ENCODE measurements at places on chromosomes 16 and 17. TPM values are rescaled to one million over a fixed set of nuclear protein-coding genes. Genes with fewer than 3 reads are reported as not detected.

GRCh38 chr17:16872351-16873173 lies 99.4 kb downstream of the TNFRSF13B start:
- H3K36me3 ChIP-seq: no peaks in the 10 kb centered on the region
- H3K4me1 ChIP-seq: no peaks in the 10 kb centered on the region
- no peak overlapping the region for H3K4me3 ChIP-seq
- no peak overlapping the region for H3K27ac ChIP-seq
- no peaks in the 10 kb centered on the region for H3K27me3 ChIP-seq

- DNase-seq: peak; percentile 55
- H3K4me3 ChIP-seq: no peak overlapping the region
- no peaks in the 10 kb centered on the region for H3K36me3 ChIP-seq
- H3K27me3 ChIP-seq: no peaks in the 10 kb centered on the region
- H3K27ac ChIP-seq: no peak overlapping the region
These were observed 131.0 kb downstream of the PRKCB start for GRCh38 chr16:23966597-23967394.

GRCh38 chr16:68434624-68435210 lies 13.6 kb downstream of the SMPD3 start:
- H3K36me3 ChIP-seq: no peaks in the 10 kb centered on the region
- H3K27me3 ChIP-seq: no peaks in the 10 kb centered on the region
- H3K27ac ChIP-seq: no peak overlapping the region
- no peak for DNase-seq

- H3K4me3 ChIP-seq: no peak overlapping the region
- no peaks in the 10 kb centered on the region for H3K36me3 ChIP-seq
- peaks cover 15% of the 10 kb centered on the region for H3K4me1 ChIP-seq
- no peaks in the 10 kb centered on the region for H3K27me3 ChIP-seq
These were observed 19.5 kb downstream of the ZNF652 start for GRCh38 chr17:49342575-49342936.

- no peak for DNase-seq
- no peaks in the 10 kb centered on the region for H3K36me3 ChIP-seq
- no peaks in the 10 kb centered on the region for H3K4me1 ChIP-seq
- H3K4me3 ChIP-seq: no peak overlapping the region
- no peak overlapping the region for H3K27ac ChIP-seq
These were observed 113.9 kb upstream of the FOXF1 start for GRCh38 chr16:86396422-86396821.

- no peak overlapping the region for H3K4me3 ChIP-seq
- no peak for DNase-seq
- no peaks in the 10 kb centered on the region for H3K36me3 ChIP-seq
These were observed 232.4 kb downstream of the IRX3 start for GRCh38 chr16:54053891-54054820.

- H3K27me3 ChIP-seq: no peaks in the 10 kb centered on the region
- DNase-seq: no peak
- H3K27ac ChIP-seq: no peak overlapping the region
- no peaks in the 10 kb centered on the region for H3K36me3 ChIP-seq
- no peaks in the 10 kb centered on the region for H3K4me1 ChIP-seq
These were observed 21.6 kb upstream of the EVPL start for GRCh38 chr17:76048711-76049110.

DNA sequence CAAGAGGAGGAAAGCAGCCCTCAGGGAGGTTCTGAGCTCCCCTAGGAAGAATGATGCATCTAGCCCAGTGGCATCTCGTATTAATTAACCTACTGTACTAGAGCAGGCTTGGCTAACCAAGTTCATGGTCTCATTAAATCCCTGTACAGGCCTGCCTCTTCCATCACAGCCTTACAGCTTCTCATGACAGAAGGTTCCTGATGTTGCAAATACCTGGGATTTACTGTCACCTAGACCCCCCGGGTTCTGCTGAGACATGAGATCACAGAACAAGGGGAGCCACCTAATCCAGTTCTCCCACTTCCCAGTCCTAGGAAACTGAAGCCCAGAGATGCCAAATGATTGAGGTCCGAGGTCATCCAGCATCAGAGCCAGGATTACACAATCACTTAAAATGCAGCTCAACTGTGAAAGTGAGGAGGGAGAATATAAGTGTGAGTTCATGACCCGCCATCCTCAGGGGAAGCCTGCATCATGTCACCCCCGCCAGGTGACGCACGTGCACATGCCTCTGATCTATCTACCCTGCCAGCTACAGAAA lies 23.9 kb downstream of the ACLY start:
- no peaks in the 10 kb centered on the region for H3K27me3 ChIP-seq
- no peak overlapping the region for H3K27ac ChIP-seq
- H3K4me1 ChIP-seq: peaks cover 3% of the 10 kb centered on the region
- peak; percentile 43 for DNase-seq
- no peaks in the 10 kb centered on the region for H3K36me3 ChIP-seq
- no peak overlapping the region for H3K4me3 ChIP-seq

- no peaks in the 10 kb centered on the region for H3K36me3 ChIP-seq
- H3K4me1 ChIP-seq: no peaks in the 10 kb centered on the region
- no peak overlapping the region for H3K4me3 ChIP-seq
- H3K27ac ChIP-seq: no peak overlapping the region
- no peaks in the 10 kb centered on the region for H3K27me3 ChIP-seq
These were observed 7.1 kb upstream of the SRRM2 start for GRCh38 chr16:2745116-2745890.

- H3K27ac ChIP-seq: no peak overlapping the region
- no peak overlapping the region for H3K4me3 ChIP-seq
- DNase-seq: no peak
- H3K4me1 ChIP-seq: peaks cover 5% of the 10 kb centered on the region
These were observed 699 bp upstream of the PVALEF start for GRCh38 chr17:81164371-81165245.

DNA sequence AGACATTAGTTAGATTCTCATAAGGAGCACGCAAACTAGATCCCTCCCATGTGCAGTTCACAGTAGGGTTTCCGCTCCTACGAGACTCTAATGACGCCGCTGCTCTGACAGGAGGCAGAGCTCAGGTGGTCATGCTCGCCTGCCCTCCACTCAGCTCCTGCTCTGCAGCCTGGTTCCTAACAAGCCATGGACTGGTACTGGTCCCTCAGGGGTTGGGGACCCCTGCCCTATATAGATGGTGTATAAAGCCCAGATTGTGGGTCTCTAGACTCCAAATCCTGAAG lies 52.1 kb upstream of the LYRM9 start:
- H3K27me3 ChIP-seq: no peaks in the 10 kb centered on the region
- DNase-seq: no peak
- no peak overlapping the region for H3K4me3 ChIP-seq
- no peaks in the 10 kb centered on the region for H3K36me3 ChIP-seq
- no peaks in the 10 kb centered on the region for H3K4me1 ChIP-seq

GRCh38 chr17:29568331-29569244 lies at the start of gene TP53I13:
TP53I13 (plus strand) TSS chr17:29568701; CDS start chr17:29568759, 58 bp downstream.
- H3K27me3 ChIP-seq: no peaks in the 10 kb centered on the region
- peak within 1 kb of the TSS; percentile 63 for H3K4me3 ChIP-seq
- peaks cover 18% of the 10 kb centered on the region for H3K4me1 ChIP-seq
- H3K36me3 ChIP-seq: no peaks in the 10 kb centered on the region
- H3K27ac ChIP-seq: peak within 1 kb of the TSS; percentile 80
- peak; percentile 93 for DNase-seq

DNA sequence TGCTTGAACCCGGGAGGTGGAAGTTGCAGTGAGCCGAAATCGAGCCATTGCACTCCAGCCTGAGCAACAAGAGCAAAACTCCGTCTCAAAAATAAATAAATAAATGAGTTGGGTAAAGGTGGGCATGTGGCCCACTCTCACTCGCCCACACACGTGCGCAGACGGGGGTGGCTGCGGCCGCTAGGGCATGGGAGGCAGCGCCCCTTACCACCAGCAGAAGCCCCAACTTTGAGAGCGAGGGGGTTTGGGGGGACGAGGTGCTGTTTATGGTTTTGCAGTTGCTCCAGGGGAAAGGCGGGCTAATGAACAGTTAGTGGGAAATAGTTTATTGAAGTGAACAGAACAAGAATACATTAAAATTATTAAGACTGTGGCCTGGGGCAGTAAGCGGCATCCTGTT lies 14.9 kb upstream of the RBFOX3 start:
- no peak overlapping the region for H3K4me3 ChIP-seq
- DNase-seq: peak; percentile 1
- no peaks in the 10 kb centered on the region for H3K27me3 ChIP-seq

GRCh38 chr16:49622084-49622390 lies 233.9 kb downstream of the ZNF423 start:
- peak overlapping the region; percentile 6 for H3K27ac ChIP-seq
- peaks cover 18% of the 10 kb centered on the region for H3K4me1 ChIP-seq
- H3K36me3 ChIP-seq: no peaks in the 10 kb centered on the region

GRCh38 chr16:10428433-10429168 lies 42.7 kb downstream of the ATF7IP2 start:
- H3K27ac ChIP-seq: no peak overlapping the region
- no peak for DNase-seq
- H3K4me1 ChIP-seq: no peaks in the 10 kb centered on the region
- no peaks in the 10 kb centered on the region for H3K36me3 ChIP-seq
- no peaks in the 10 kb centered on the region for H3K27me3 ChIP-seq

DNA sequence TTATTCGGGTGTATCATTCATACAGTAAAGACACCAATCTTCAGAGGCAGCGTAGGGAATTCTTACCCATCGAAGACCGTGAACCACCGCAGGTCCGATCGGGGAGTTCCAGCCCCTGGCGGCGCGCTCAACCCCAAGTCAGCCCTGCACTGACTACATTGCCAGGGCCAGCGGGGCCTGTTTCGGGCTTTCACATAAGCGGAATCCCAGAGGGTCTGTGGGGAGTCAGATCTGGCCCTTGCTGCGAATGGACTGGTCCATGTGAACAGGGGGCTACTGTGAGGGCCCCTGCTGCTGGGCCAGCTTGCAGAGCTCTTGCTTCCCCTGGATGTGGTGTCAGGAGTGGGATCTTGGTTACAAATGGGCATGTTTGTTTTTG lies 7.6 kb downstream of the PDE6G start:
- peaks cover 14% of the 10 kb centered on the region for H3K27me3 ChIP-seq
- no peak for DNase-seq

GRCh38 chr16:23501291-23501690 lies 9.0 kb downstream of the GGA2 start:
- no peaks in the 10 kb centered on the region for H3K36me3 ChIP-seq
- no peak overlapping the region for H3K27ac ChIP-seq
- H3K27me3 ChIP-seq: no peaks in the 10 kb centered on the region

DNA sequence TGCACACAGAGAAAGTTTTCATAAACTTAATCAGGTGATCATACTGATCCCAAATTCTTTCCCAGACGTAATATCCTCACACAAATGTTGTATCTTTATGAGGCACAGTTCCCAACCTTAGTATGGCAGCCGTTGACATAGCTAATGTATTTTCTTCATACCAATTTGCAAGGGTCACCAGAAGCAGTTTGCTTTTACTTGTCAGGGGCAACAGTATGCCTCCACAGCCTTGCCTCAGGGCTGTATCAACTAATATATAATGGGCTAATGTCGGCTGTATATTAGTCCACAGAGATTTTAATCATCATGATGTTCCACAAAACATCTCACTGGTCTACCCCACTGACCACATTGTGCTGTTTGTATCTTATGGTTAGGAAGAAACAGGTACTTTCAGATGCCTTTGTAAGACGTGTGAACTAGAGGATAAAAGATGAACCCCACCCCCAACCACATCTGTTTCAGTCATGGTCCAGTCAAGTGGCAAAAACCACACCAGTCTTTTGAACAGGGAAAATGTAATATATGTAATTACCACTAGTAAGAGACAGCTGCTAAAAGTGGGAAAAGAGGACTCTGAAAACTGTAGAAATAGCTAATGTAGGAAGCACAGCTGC lies 55.2 kb downstream of the GAN start:
- no peaks in the 10 kb centered on the region for H3K27me3 ChIP-seq
- DNase-seq: no peak
- no peak overlapping the region for H3K4me3 ChIP-seq
- H3K27ac ChIP-seq: no peak overlapping the region

GRCh38 chr16:21946889-21947635 lies 6.1 kb upstream of the UQCRC2 start:
- H3K4me1 ChIP-seq: no peaks in the 10 kb centered on the region
- no peak overlapping the region for H3K27ac ChIP-seq
- H3K36me3 ChIP-seq: no peaks in the 10 kb centered on the region
- no peaks in the 10 kb centered on the region for H3K27me3 ChIP-seq

DNA sequence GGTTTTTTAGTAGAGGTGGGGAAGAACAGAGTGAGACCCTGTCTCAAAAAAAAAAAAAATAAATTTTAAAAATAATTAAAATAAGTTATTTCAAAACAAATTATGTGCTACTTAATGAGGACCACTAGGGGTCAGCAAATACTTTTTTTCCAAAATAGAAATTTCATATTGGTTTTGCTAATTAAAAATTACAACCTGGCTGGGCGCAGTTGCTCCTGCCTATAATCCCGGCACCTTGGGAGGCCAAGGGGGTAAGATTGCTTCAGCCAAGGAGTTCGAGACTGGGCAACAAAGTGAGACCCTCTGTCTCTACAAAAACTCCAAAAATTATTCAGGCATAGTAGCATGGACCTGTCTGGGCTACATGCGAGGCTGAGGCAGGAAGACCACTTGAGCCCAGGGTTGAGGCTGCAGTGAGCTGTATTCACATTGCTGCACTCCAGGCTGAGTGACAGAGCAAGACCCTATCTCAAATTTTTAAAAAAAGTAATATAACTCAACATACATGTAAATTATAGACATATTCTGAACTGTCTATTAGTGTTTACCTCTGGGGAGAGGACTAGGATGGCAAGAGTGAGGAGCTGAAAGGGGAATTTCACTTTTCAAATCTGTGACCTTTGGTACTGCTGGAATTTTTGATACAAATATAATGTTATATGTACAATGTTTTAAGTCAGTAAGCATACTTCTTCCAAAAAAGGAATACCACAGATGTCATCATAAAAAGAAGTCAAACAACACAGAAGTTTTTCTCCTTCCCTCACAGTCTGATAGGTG lies 8.1 kb downstream of the MEIOB start:
- DNase-seq: no peak
- no peaks in the 10 kb centered on the region for H3K36me3 ChIP-seq
- no peaks in the 10 kb centered on the region for H3K27me3 ChIP-seq
- no peak overlapping the region for H3K27ac ChIP-seq
- no peaks in the 10 kb centered on the region for H3K4me1 ChIP-seq

- H3K27ac ChIP-seq: peak overlapping the region; percentile 93
- DNase-seq: no peak
- no peaks in the 10 kb centered on the region for H3K36me3 ChIP-seq
- peaks cover 15% of the 10 kb centered on the region for H3K4me1 ChIP-seq
- no peaks in the 10 kb centered on the region for H3K27me3 ChIP-seq
These were observed 1.4 kb upstream of the SPG7 start for GRCh38 chr16:89506791-89507191.

The PHF23 gene
- 25.5 TPM for total RNA-seq

The SMPD3 gene
- total RNA-seq: 0.72 TPM

The CMTM1 gene
- 3.6 TPM for total RNA-seq

The ABCC6 gene
- 0.88 TPM for total RNA-seq

The PRAC1 gene
- total RNA-seq: not detected

The RHBDL3 gene
- 3.1 TPM for total RNA-seq

The TEX14 gene
- total RNA-seq: 0.20 TPM

The GPR139 gene
- total RNA-seq: not detected

The CBFA2T3 gene
- total RNA-seq: not detected

The ASPHD1 gene
- 7.8 TPM for total RNA-seq

Data from ovary (tissue), 10 donors.